ENCODE measurements at places on chromosomes 11 and 22.

DNA sequence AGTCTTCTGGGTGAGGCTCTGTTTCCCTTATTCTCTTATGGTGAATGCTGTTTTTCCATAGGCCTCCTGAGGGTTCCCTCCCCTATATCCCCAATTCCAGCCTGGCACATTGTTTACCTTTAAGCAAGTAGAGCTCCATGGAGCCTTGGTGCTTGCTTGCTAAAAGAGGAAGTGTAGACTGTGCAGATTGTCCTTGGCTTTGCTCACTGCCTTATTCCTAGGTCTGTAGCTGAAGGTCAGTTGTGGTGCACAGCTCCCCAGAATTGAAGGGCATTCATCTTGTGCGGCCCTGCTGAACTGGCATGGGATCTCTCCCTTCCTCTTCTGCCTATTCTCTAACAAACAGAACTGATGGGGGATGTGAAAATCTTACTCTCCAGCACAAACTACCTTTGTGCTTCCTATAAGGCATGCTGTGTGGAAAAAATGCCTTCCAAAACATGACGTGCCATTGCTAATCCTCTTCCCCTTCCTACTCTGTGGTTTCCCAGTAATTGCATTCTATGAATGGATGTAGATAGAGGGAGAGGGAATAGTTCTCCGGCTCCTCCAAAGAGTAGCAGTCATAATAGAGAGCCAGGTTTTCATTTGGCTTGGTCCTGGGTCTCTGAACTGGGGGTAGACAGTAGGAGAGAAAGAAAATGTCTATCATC, 34.2 kb upstream of the PLET1 start:
- peak; percentile 8 for DNase-seq

GRCh38 chr22:45599836-45600577, 71.6 kb upstream of the ATXN10 start:
- DNase-seq, result no peak

DNA sequence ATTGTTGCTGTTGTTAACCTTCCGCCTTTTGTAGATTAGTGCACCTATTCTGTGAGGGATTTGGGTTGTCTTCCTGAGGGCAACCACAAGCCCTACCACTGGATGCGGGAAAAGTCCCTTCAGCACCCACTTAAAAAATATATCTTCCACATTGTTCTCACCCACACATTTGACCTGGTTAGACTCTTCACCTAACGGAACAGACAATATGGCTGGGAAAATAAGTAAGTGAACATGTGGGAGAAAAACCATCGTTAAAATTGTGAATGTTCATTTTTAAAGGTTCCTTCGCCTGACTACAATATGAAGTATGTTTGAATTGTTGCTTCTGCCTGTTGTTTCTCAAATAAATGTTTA, 72.0 kb upstream of the MPEG1 start:
- no peak for DNase-seq

- no peak for DNase-seq
Observed at GRCh38 chr22:19110646-19111045, 11.6 kb downstream of the DGCR2 start.

DNA sequence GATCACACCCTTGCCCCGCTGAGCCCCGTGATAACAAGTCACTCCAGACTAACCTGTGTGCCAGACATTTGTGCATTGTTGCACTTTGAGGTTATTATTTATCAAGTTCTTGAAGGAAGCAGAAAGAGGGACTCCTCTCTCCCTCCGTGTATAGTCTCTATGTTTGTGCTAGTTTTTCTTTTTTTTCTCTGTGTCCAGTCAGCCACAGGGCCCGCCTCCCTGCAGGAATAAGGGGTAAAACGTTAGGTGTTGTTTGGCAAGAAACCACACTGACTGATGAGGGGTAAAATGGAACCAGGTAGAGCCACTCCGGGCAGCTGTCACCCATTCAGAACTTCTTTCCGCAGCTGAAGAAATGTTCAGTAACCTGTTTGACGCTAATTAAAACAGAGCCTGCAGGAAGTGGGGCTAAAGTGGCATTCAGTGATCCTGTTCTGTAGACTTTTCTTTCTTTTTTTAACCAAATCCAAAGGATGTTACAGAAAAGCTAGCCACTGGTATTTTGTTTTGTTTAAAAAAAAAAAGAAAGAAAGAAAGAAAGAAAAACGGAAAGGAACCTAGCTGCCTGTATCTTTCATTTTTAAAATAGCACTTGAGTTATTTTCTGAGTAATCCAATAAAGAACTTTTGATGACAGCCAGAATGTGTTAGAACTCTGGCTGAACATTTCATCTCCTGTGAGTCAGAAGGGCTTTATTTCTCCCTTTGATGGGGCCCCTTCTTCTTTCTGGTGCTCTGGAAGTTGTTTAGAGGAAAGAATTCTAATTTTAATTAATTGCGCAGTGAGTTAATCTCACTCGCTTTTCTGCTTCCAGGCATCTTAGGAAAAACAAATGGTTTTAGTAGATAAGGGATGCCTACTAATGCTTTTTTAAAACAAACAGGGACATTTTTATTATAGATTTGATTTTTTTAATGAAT, 58.2 kb downstream of the COMMD9 start:
- no peak for DNase-seq

GRCh38 chr22:40509401-40510134, 127.0 kb downstream of the MRTFA start:
- DNase-seq, result peak; percentile 68

DNA sequence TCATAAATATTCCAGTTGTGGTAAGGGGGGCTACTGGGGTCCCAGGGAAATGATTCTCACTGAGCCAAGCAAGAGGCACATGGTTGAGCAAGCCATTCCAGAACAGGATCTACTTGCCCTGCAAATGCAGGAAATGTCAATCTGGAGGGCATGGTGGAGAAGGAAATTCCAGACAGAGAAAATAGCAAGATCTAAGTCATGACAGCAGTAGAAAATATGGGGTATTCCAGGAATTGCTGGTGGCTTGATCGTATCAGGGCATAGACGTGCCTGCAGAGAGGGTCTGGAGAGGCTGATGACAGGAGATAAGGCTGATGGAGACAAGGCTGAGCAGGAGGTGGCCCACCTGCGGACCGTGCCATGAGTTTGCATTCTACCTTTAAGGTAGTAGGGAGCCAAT, 566.3 kb upstream of the CADM1 start:
- no peak for DNase-seq

GRCh38 chr22:23673050-23673620, 17.7 kb upstream of the RGL4 start:
- no peak for DNase-seq

GRCh38 chr11:16280256-16280682, 76.1 kb downstream of the SOX6 start:
- DNase-seq, result peak; percentile 36

GRCh38 chr11:64339754-64340408, at the start of gene CCDC88B:
TSS of gene CCDC88B (plus strand) at chr11:64340204. CDS start at chr11:64340267, 63 bp downstream.
- no peak for DNase-seq

GRCh38 chr22:35381424-35382009, 621 bp downstream of the HMOX1 start:
- DNase-seq, result no peak

- DNase-seq, result no peak
Observed at GRCh38 chr11:22347857-22348487, 9.8 kb downstream of the SLC17A6 start.

GRCh38 chr11:115193914-115194801, 310.1 kb downstream of the CADM1 start:
- DNase-seq, result no peak

- no peak for DNase-seq
Observed at GRCh38 chr11:123924027-123924426, 15.4 kb upstream of the OR4D5 start.

GRCh38 chr11:61106894-61107470, 4.7 kb downstream of the CD5 start:
- DNase-seq, result no peak

DNA sequence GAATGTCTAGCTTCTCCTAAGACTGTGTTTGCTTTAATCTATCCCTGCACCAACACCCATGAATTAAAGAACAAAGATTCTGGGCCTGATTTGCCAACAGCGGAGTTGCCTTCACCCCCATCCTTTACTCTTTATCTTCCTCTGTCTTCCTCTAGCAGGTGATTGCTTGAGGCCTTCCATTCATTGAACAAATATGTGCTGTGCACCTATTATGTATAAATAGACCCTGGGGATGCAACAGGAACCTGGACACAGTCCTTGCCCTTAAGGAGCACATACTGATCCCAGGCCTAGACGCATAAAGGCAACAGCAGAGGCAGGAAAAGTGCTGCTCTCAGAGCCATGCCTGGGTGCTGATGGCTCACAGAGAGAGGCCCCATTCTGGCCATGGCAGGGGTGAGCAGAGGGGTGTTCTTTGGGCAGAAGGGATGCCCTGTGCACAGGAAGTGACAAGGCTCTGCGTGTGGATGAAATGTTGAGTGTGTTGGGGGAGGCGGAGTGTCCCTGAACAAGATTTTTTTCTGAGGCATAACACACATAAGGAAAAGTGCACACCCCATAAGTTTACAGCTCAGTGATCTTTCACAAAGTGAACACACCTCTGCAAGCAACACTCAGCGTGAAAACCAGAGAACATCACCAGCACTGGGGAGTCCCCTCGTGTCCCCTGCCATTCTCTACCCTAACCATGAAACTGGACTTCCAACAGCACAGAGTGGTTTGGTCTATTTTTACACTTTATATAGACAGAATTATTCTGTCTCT, 145.9 kb downstream of the GRIK4 start:
- DNase-seq, result no peak

DNA sequence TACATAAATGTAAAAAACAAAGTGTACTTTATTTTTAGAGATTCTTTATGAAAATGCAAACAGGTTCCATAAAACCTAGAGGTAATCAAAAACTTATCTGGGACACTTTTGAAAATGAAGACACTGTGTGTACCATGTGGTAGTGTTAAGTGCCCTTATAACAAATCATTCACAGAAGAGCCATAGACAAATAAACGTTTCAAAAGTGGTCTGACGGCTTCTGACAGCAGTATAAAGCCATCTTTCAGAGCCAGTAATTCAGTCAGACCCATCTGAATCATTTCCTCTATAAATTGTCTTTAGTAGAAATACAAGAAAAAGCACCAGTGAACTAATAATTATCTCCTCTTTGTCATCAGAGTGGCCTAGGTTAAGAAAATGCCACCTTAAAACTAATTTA, 100.0 kb downstream of the PAX6 start:
- DNase-seq, result peak; percentile 46
